ENCODE measurements at places on chromosomes 16 and 17. TPM values are rescaled to one million over a fixed set of nuclear protein-coding genes. Genes with fewer than 3 reads are reported as not detected.

- DNase-seq, result no peak
These were observed 542.7 kb upstream of the PSMD7 start for GRCh38 chr16:73753931-73754330.

DNA sequence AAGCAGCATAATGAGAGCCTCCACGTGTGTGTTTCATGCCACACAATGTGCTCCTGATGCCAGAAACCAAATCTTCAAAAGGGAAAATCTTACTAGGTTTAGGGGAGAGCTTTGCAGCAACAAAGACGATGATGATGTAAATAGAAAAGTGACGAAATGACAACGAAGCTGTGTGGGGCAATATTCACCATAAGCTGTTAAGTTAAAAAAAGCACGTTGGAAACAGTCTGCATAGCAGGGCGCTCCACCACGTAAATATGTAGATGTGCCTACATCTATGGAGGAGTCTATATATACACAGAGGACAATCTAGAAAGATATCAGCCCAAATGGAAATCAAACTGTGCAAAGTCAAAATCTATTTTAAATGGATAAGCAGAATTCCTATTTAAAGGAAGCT lies 61.0 kb downstream of the RPH3AL start:
- peak; percentile 1 for DNase-seq

DNA sequence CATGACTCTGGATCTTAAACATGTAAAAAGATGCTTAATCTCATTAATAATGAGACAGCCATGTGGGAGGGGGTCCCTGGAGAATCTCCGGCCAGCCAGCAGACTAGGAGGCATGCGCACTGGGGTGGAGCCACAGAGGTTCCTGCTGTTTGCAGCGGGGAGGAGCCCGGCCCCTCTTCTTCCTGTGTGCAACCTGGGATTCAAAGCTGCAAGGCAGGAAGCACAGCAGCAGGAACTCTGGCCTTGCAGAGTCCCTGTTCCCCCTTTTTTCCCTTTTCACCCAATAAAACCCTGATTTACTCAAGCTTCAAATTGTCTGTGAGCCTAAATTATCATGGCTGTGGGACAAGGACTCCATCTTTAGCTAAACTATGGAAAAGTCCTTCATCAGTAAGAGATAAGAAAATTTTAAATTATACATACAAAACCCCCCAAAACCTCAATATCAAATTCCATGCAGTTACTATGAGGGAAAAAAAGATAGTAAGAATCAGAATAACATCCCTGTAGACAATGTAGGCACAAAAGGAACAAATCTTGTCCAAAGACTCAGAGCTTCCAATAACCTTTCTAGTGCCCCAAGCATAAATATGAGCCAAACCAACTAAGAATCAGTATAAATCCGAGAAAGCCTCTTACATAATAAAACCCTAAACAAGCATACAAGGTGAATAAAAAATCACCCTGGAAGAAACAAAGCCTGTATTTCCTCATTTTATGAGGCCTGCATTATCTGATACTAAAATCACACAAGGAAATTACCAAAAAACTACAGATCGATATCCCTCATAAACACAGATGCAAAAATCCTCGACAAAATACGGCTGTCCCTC lies 12.1 kb downstream of the CFDP1 start:
- DNase-seq, result peak; percentile 92

GRCh38 chr16:12449795-12450194 lies 353.9 kb downstream of the CPPED1 start:
- DNase-seq, result no peak

DNA sequence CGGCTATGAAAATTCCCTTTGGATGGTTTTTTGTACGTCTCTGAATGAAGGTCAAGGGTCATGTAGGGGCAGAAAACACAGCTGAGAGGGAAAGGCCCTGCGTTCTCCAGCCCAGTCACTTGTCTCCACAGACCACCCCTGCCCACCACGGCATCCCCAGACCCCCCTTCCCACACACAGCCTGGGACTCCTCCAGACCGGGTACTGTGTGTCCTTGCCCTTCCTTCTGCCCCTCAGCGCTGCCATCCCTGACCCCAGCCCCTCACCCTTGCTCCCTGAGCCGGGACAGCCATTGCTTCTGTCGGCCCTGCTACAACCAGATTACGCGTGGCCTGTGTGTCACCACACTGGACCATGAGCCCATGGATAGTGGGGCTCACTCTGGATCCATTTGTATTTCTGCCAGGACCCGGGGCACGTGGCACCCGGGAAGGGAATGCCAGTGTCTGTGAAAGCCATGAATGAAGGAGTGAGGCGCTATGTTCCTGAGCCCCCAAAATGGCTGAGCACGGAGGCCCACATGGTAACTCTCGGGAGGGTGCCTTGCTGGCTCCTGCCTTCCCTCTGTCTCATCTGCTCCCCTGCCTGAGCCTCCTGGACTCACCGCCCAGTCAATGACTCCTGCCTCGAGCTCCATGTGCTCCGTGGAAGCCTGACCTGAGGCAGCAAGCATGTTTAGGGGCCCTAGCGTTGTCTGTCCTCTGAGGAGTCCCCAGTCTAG lies 139.1 kb upstream of the FOXF1 start:
- DNase-seq, result no peak

PABPN1L gene
- polyA plus RNA-seq, result not detected
